ENCODE measurements at places on chromosomes 11 and 22.

- DNase-seq: no peak
Observed at GRCh38 chr11:69429716-69430491, 51.6 kb upstream of the LINC01488 start.

DNA sequence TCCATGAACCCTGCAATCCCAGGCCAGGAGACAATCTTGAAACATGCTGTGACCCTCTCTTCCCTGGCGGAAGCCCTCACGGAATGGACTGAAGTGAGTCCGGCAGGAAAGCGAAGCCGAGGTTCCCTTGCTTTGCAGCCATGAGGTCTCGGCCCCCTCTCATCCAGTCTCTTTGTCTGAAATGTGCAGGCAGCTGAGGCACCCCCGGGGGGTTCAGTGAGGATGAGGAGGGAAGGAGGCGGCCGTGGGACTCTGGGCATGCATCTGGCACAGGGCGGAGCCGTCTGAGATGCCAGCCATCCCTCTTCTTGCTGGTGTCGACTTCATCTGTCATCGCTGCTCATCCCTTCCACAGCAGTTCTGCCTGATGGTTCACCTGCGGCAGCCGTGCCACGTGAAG, 1485.7 kb downstream of the BRD1 start:
- no peak for DNase-seq

DNA sequence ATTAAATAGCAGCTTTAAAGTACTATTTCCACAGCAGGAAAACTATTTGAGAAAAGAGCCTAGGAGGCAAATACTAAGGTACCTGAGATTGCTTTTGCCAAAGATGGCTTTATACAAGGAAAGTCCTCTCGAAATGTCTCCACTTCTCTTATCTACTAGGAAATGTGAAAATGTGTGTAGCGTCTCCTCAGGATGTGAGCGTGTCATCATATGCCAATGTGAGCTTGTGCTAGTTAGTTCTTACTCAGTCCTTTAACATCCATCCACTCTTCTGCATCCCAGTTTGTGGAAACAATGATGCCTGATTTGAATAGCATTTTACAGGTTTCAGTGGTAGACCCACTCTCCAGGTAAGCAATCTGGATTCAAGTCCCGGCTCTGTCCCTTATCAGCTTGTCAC, 421.0 kb downstream of the DYNC2H1 start:
- no peak for DNase-seq

- no peak for DNase-seq
Observed at GRCh38 chr22:35156945-35157344, 91.0 kb downstream of the ISX start.

GRCh38 chr11:11535611-11536010, 86.2 kb downstream of the GALNT18 start:
- DNase-seq: no peak

DNA sequence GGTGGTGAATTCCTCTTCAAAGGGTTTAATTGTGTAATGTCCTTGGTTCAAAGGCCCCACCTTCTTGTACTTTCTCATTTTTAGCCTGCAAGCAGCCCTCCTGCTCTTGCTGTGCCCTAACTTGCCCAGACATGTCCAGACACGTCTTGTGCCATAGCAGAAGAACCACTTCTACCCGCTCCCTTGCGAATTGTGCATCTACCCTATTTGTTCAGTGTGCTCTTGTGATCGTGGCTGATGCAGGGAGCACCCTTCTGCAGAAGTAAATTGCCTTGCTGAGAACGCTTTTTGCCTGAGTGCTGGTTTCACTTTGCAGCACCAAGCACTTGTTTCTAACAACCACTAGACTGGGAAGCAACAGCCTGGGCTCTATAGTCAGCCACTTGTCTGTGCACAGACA, 249.4 kb downstream of the SBF2 start:
- no peak for DNase-seq

DNA sequence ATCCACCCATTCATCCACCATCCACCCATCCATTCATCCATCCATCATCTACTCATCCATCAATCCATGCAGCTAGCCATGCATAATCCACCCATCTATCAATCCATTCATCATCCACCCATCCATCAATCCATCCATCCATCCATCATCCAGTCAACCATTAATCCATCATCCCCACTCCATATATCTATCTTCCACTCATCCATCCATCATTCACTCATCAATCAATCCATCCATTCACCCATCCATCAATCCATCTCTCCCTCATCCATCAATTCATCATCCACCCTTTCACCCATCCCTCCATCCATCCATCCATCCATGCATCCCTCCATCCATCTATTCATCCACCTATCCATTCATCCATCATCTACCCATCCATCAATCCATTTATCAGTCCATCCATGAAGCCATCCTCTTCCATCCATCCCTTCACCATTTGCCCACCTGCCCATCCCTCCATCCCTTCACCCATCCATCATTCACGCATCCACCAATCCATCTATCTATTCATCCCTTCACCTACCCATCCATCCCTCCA, 689.4 kb downstream of the BRD1 start:
- DNase-seq: no peak

Data from T-helper 2 cell (primary cell).